Mammary epithelial cell (primary cell): ENCODE measurements at places on chromosomes 5 and 9. TPM values are rescaled to one million over a fixed set of nuclear protein-coding genes. Genes with fewer than 3 reads are reported as not detected.

The SHISAL2B gene
- total RNA-seq = not detected in 2 replicates

The OR2V1 gene
- not detected for total RNA-seq

The CMYA5 gene
- 9.2 TPM for total RNA-seq

The MEGF10 gene
- 0.40 TPM in 1 of 2 replicates, not detected in the other for total RNA-seq

The CEL gene
- 2.6 and 3.0 TPM in 2 replicates for total RNA-seq

The ZDHHC11 gene
- total RNA-seq = 10.6 and 13.4 TPM in 2 replicates

The PKD2L2 gene
- not detected in 2 replicates for total RNA-seq

DNA sequence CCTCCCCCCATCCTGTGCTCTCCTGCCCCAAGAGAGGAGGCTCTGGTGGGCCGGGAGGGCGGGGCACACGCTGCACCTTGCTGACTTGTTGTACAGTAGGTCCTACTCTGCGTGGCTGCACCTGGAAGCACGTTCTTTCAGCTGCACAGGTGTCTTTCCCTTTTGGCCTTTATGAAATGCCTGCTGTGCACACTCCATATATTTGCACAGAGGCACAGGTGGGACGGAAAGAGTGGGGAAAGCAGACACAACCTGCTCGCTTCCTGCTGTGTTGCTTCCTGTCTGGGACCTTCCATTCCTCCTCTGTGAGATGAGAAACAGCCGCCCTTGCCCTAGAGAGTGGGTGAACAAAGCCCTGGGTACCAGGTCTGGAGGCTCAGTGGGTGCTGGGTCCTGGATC lies 4.8 kb downstream of the USP20 start:
- DNase-seq = no peak

- DNase-seq = no peak
Observed at GRCh38 chr5:113682497-113683136, 169.1 kb downstream of the YTHDC2 start.

- no peak for DNase-seq
Observed at GRCh38 chr5:129661366-129662035, 86.4 kb upstream of the MINAR2 start.

DNA sequence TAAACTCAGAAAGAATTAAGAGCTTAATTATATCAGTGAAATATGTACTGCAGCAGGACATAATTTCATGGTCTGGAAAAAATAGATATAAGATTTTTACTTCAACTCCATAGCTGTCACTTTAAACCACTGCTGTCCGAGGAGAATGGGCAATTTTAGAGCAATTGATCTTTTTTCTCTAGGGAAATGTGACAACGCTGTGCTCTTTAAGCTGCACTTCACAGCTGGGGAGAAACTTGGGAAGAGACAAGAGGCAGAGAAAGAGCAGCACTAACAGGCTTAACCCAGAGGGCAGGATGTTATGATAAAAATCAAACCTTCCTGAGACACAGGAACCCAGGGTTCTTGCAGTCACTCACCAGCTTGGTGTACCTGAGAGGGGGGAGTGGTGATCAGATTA lies 92.0 kb downstream of the SPOCK1 start:
- DNase-seq = no peak

DNA sequence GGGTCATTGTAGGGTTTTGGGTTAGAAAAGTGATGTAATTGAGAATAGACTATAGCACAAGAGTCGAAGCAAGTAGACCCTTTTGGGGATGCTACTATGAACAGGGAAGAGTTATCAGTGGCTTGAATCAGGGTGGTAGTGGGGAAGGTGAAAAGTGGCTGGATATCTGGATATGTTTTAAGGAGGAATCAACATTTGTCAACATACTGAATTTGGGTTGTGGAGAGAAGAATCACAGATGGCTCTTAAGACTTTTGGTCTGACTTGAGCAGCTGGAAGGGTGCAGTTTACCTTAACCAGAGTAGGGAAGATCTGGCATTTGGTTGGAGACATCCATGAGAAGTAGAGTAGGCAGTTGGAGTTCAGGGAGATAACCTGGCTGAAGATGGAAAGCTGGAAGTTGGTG lies 38.5 kb upstream of the FCHO2 start:
- no peak for DNase-seq
